ENCODE measurements at places on chromosomes 6 and 20.
A peak's percentile ranks its signal among the peaks of the same experiment; 100 is the strongest.

DNA sequence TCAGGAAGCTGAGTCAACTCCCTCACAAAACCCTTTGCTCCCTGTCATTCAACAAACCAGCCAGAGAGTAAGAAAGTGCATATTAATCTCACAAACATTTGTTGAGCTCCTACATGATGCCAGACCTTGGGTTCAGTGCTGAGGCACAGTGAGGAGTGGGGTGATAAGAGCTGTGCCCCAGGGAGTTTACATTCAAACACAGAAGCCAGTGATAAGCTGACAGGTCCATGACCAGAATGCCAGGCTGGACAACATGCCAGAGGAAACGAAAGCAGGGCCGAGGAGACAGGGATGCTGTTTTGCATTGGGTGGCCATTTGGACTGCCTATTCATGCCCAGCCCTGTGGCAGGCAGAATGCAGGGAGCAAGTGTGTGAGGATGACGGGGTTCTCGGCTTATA lies 76.7 kb downstream of the LRFN2 start:
- DNase-seq, result no peak

DNA sequence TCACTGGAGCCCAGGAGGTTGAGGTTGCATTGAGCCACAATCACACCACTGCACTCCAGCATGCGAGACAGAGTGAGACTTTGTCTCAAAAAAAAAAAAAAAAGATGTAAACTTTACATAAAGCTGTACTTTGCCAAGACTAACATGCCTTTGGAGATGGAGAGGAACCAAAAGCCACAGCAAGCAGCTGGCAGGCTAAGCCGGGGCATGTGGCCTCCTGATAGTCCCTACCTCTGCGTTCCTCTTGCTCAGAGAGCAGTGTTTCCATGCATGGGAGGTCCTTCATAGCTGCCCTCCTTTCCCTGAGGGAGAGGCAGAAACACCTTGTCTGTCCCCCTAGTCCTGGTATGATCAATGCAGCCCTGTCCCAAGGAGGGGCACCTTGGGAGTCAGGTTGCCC lies 35.2 kb downstream of the SPATA2 start:
- DNase-seq, result no peak

GRCh38 chr6:41675176-41675775 lies 37.0 kb downstream of the MDFI start:
- no peak for DNase-seq

- DNase-seq, result peak; percentile 72
These were observed 57.2 kb upstream of the ARID1B start for GRCh38 chr6:156719720-156720563.

DNA sequence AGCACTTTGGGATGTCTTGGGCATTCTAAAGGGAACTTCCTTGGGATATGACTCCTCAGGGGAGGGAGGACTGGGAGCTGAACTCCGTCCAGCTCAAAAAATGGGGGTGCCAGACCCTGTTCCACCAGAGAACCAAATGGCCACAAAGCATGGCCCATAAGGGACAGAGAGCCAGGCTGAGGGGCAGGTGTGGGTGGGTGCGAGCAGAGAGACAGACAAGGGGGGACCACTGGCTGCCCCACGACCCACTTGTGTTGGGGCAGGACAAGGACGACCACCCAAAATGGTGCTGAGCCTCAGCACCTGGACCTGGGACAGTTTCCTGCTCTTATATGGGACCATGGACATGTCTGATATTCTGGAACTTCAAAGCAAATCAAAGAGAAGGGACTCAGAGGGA lies 148.2 kb upstream of the MLN start:
- DNase-seq, result no peak

- peak; percentile 47 for DNase-seq
These were observed 18.9 kb upstream of the DSN1 start for GRCh38 chr20:36792422-36792821.

GRCh38 chr6:101614774-101615173 lies 221.3 kb downstream of the GRIK2 start:
- DNase-seq, result no peak

DNA sequence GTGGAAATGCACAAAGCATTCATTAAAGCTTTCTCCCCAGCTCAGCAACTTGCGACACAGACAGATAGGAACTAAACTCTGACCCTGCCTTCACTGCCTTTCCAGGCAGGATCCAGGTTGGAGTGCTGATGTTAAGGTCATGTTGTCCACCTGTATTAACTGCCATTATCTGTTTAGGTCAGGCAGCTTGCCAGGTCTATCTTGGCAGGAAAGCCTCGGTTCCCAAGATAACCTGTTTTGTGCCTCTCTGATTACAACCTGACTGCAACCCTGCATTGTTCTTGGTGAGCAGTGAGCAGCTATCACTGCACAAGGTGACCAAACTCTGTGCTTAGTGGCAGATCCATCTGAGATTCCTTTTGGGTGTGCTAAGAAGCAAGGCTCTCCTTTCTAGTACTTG lies 23.2 kb upstream of the ELOVL2 start:
- DNase-seq, result peak; percentile 7

DNA sequence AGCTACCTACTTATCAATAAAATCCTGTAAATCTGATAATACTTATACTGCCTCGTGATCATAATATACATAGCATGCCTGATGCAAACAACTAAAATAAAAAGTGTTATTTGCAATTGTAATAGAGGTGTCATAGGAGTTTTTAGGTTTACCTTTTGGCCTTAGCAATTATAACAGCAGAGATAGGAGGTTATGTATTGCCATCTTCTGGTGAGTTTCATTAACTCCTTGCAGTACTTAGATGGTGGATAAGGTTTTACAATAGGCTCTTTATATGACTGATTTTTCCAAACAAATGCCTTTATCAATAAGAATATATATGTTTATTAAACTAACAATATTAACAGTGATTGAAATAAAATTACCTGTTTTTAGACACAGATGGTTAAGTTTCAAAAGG lies 27.8 kb upstream of the MYCT1 start:
- DNase-seq, result peak; percentile 2

DNA sequence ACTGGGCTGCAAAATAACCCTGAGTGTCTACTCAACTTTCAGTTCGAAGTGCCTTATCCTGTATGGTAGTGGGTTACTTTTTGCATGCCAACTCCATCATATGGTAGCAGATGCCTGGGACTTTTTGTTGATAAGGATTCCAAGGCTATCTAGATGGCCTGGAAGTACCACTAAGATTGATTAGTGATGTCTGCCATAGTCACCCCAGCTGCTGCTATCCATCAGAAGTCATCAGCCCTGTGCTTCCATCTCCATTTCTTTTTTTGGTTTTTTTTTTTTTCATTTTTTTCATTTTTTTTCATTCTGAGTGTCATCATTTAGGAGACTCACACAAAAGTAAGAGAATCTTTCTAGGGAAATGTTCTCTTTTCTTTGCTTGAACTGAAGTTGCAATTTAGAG lies 217.4 kb upstream of the PLCB4 start:
- no peak for DNase-seq

- DNase-seq, result no peak
These were observed 4.8 kb downstream of the CST5 start for GRCh38 chr20:23874747-23875146.

DNA sequence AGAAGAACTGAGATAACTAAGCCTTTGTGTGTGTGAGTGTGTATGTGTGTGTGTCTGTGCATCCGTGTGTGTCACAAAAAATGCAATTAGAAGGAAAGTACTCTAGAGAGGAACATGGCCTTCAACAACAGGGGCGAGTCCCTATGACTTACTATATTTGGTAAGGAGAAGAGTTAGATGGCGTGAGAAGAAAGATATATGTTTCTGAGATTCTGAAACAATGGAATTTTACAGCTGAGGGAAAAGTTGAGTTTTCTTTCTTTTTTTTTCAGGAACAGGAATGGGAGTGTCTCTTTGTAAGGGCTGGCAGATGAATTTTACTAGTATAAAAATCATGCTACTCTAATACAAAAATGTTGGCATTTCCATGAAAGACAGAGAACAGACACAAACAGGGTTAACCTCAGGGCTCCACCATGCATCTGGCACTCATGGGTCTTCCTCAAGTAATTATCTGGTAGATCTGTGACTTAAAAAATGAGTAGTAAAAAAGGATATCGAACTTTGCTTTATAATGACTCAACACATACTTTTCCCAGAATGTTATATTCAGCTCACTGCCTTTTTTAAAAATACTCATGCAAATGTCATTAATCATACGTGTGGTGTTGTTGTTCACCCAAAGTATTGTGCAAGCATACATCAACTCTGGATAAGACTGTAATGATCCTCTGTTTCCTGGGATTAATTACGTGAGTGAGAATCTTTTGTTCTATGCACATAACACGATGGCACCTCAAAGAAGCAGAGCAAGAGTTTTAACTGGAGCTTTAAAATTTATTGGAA lies 12.8 kb upstream of the SASH1 start:
- no peak for DNase-seq

GRCh38 chr6:104969785-104970581 lies 13.1 kb downstream of the LIN28B start:
- DNase-seq, result no peak

DNA sequence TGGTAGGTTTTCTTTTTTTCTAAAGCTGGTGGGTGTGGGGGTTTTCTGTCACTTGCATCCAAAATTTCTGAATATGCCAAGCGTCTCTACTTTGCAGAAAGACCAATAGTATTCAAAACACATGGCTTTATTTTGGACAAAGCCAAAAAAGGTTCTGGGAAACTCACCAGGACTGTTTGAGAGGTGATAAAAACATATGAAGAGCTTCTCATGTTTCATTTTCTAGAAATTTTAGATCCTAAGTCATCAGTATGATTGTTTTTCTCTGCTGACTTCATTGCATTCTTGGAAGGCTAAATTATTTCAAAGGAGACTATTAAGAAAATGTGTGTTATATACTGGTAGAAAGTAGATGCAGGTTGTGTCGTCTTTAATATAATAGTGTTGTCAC lies 51.3 kb downstream of the GCLC start:
- no peak for DNase-seq

GRCh38 chr6:108655806-108656651 lies 95.3 kb downstream of the FOXO3 start:
- DNase-seq, result no peak

- DNase-seq, result no peak
These were observed 160.0 kb downstream of the SOD2 start for GRCh38 chr6:159533016-159533415.

- no peak for DNase-seq
These were observed 5.9 kb downstream of the TFAP2B start for GRCh38 chr6:50824552-50824951.

DNA sequence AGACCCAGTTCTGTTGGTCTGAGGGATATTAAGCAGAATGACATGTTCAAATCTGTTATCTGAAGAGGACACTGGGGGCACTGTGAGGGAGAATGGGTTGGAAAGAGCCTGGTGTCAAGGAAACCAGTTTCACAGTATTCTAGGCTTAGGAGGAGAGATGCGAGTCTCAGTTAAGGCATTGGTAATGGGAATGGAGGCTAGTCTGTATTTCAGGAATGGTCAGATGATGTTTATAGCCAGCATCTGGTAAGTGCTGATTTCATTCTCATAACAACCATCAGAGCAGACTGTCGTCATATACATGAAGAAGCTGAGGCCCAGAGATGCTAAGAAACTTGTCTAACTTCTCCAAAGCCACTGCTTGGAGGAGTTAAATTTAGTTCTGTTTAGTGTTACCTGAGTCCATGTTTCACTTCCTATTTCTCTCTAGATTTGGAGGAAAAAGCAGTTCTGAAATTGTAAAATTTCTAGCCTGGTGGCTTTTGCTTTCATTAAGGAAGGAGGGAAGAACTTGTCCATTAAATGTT lies 242.0 kb downstream of the ARID1B start:
- peak; percentile 60 for DNase-seq

GRCh38 chr20:10861090-10861489 lies 187.3 kb upstream of the JAG1 start:
- DNase-seq, result peak; percentile 1

DNA sequence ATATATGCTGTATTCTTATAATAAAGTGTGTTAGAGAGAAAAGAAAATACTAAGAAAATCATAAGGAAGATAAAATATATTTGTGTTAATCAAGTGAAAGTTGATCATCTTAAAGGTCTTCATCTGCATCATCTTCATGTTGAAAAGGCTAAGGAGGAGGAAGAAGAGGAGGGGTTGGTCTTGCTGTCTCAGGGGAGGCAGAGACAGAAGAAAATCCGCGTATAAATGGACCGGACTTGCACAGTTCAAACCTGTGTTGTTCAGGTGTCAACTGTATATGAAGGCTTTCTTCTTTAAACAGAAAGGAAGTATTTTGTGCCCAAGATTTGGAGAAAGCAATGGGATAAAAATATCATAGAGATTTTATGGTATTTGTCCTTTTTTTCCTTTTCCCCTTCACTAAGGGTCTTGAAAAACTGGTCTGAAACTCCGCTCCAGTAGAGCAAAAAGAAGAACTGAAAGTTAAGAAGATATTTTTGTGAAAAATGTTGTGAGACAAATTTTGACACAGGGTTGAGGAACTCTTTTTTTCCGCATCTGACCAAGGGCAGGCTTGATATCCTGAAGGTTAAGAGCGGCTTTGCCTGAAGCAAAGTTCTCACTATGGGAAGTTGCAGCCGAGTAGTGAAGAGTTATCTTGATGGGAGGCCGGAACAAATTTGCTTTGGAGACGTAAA lies 350.7 kb downstream of the LAMA2 start:
- no peak for DNase-seq

GRCh38 chr6:130624046-130624445 lies 203.2 kb upstream of the SMLR1 start:
- no peak for DNase-seq
